ENCODE measurements at places on chromosomes 1 and 21.

- DNase-seq = no peak
These were observed 197.4 kb downstream of the SEC16B start for GRCh38 chr1:177772386-177772960.

GRCh38 chr1:228979774-228980173, 244.5 kb downstream of the RHOU start:
- no peak for DNase-seq

DNA sequence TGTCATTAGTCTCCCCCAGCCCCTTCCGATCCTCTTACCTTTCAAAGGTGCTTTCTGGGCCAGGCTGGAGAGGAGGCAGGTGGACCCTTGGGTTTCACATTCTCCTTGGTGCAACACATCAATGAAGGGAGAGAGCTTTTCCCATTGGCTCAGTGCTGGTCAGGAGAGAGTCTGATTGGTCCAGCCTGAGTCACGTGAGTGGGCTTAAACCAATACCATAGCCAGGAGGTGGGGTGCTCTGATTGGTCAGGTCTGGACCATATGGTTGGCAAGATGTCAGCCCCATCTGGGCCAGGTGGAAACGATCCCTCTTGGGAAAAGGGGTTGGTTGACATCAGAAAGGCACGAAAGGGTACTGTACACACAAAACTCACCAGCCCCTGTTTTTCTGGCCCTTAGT, 44.8 kb upstream of the ABCG1 start:
- no peak for DNase-seq

DNA sequence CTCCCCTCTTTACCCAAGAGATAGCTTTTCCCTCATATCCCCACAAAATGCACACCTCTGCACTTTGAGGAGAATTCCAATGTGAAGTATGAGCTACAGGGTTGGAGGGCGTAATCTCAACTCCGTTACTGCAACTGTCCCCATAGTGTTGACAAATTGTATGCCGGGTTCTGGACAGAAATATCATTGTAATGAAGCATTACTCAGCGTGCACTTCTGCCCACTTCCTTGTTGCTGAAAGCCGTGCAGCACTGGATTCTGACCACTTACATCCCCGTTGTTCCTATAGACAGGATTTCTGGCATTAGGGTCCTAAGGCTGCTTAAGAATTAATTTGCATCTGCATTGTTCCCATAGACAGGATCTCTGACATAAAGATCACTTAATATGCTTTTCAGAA, 205.6 kb downstream of the RHOU start:
- no peak for DNase-seq

- DNase-seq = no peak
These were observed 98.9 kb downstream of the HIVEP3 start for GRCh38 chr1:41819843-41820242.

DNA sequence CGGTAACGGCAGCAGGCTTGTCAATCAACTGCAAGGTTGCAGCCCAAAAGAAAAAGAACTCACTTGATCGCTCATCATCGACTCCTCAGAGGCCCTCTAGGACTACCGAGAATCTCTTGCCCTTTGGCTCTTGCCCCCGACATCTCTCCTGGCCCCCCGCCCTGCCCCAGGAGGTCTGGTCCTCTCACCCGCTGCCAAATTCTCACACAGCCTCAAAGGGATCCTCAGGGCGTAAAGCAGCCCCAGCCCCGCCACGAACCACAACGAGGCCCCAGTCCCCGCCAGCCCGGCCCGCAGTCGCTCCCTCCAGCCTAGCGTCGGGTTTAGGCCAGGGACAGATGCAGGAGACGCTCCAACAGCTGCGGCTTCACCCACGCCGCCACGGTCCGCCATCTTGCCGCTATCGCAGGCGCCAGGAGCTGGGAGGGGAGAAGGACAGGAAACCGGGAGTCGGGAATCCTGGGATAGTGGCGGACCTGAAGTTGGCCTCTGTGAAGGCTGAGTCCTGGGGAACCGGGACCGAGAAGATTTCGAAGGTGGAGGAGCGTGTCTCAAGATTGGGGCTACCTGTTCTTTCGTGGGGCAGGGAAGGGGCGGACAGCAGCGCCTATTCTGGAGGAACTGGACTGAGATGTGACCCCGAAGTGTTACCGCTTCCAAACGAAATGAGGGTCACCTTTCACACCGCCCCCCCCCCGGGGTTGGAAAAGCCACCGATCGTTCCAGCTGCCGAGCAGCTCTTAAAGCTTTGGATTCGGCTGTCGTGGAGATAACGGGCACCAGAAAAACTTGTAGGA, at the start of gene ST7L:
ST7L (minus strand) TSS at position 421 of the 797 bp plus-strand sequence; CDS start at position 393, 28 bp downstream.
- DNase-seq = peak; percentile 87

GRCh38 chr1:166221316-166221715, 54.5 kb upstream of the FAM78B start:
- DNase-seq = no peak

- DNase-seq = no peak
These were observed 11.8 kb upstream of the RALGPS2 start for GRCh38 chr1:178713259-178713658.

GRCh38 chr1:202320081-202320405, 21.7 kb downstream of the UBE2T start:
- no peak for DNase-seq

- no peak for DNase-seq
These were observed 407 bp downstream of the WNT4 start for GRCh38 chr1:22142315-22143064.

GRCh38 chr1:163161841-163162240, 40.9 kb downstream of the RGS5 start:
- DNase-seq = no peak

GRCh38 chr1:211732293-211732980, 57.0 kb upstream of the NEK2 start:
- no peak for DNase-seq
